ENCODE measurements at places on chromosomes 3 and 15.

DNA sequence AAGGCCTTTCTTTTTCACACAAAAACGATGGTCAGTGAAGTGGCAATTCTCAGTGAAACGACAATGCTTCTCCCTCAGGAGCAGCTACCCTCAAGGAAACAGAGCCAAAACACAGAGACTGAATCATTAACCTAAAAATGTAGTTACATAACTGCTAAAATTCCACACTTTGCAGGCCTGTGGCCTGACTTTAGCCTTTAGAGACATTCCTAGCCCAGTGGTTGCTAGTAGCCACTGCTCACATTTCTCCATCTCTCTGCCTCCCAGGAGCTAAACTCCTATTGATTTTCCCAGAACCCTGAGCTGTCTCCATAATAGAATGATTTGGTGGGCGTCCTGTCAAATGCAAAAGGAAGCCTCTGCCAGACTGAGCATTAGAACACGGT lies 630.1 kb upstream of the KCNMB2 start:
- no peak for DNase-seq

GRCh38 chr3:142498397-142499180 lies 50.8 kb upstream of the XRN1 start:
- no peak for DNase-seq

- DNase-seq = no peak
Measured at GRCh38 chr15:97984157-97984556, 23.7 kb downstream of the ARRDC4 start.

- DNase-seq = no peak
Measured at GRCh38 chr3:80157546-80157945, 389.7 kb upstream of the ROBO1 start.

DNA sequence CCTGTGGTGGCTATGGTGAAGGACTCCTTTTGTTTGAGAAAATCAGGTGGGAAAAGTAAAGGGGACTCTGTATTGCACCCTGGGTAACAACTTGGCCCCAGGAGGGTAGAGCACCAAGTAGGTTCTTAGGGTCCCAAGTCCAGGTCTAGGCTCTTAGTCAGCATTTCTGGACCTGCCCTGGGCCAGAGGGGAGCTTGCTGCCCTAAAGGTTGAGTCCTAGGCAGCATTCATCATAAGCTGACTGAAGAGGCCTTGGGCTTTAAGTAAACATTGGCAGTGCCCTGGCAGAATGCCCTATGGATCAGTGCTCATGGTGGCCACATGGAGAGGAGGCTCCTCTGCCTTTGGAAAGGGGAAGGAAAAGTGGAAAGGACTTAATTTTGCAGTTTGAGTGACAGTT lies 268.5 kb upstream of the CTNNB1 start:
- no peak for DNase-seq

DNA sequence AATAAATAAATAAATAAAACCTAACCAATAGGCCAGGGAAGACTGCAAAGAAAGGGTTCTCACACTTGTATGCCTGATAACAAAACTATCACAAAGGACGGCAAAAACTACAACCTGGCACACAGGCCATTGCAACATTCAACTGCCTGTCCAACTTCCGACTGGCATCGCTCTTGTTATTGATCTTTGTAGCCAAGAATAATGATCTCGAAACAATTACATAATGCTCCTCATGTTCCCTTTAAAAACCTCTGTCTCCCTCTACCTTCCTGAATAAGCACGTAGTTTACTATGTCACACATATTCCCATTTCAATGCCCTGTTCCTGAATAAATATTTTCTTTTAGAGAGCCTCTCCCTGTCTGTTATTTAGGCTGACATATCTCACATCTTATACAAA lies 74.3 kb downstream of the B3GNT5 start:
- no peak for DNase-seq

DNA sequence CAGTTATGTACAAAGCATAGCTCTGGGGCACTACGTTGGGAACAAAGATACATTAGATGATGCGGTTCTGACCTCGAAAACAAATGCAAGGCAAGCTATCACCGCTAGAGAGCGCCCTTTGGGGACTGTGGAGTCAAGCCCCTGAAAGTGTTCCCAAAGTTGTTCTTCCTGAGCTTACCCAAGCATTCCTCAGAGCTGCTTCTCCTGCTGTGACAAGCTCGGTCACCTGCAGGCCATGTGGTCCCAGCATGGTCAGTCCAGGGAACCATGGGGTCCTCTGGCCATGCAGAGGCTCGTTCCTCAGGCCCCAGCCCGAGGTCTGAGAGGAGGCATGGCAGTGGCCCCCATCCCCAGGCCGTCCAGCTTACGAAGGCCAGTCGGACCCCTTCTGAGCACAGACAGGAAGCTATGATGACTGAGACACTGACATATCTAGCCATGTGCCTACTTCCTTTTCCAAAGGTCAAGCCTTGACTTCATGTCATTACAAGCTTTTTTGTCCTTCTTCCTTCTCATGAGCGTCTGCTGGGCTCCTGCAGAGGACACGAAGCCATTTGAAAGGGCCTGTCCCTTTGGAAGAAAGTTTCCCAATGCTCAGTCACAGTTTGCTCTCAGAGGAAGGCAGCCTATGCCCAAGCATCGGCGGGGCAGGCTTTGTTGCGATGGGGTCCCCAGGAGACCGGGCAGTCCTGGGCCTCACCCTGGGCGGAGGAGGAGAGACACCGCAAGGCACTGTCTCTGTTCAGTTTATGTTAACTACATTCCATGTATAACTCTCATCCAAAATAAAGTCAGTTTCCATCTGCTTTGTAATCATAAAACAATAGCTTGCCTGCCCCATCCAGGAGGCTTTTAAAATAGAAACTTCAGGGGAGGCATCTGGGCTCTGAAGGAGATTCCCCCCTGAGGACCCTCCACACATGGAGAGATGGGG lies 79.3 kb downstream of the ATP10A start:
- no peak for DNase-seq

- DNase-seq = no peak
Measured at GRCh38 chr15:72180761-72181324, 16.7 kb downstream of the GRAMD2A start.

- DNase-seq = no peak
Measured at GRCh38 chr3:123290107-123290930, 88.6 kb downstream of the SEC22A start.

- no peak for DNase-seq
Measured at GRCh38 chr15:62887113-62887570, 155.4 kb upstream of the TPM1 start.

DNA sequence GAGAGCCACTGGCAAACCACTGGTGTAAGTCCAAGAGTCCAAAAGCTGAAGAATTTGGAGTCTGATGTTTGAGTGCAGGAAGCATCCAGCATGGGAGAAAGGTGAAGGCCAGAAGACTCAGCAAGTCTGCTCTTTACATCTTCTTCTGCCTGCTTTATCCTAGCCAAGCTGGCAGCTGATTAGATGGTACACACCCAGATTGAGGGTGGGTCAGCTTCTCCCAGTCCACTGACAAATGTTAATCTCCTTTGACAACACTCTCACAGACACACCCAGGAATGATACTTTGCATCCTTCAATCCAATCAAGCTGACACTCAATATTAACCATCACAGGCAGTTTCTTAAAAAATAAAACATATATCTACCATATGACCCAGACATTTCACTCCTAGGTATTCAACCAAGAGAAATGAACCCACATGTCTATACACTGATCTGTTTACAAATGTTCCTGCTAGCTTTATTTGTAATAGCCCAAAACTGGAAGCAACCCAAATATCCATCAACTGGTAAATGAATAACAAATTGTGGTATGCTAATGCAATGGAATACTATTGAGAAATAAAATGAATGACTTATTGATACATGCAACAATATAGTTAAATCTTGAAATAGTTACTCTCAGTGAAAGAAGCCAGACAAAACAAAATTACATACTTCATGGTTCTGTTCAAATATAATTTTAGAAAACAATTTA lies 373.8 kb downstream of the ZNF385D start:
- DNase-seq = no peak

GRCh38 chr3:160038862-160039562 lies 50.4 kb downstream of the IL12A start:
- no peak for DNase-seq

DNA sequence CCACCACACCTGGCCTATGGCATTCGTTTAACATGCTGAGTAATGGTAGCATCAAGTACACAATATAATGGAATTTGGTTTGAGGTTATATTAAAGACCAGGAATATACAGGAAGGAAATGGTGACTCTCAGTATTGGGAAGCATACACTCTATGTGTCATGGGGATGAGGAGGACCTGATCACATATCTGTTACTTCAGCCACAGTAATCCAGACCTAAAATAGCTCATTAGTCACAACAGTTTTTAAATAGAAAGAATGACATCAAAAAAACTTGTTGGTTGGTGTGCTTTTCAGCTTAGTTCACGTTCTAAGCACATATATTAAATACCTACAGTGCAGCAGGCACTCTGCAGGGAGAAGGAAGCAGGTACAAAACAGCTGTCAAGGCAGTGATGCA lies 52.5 kb upstream of the ATP2C1 start:
- no peak for DNase-seq

DNA sequence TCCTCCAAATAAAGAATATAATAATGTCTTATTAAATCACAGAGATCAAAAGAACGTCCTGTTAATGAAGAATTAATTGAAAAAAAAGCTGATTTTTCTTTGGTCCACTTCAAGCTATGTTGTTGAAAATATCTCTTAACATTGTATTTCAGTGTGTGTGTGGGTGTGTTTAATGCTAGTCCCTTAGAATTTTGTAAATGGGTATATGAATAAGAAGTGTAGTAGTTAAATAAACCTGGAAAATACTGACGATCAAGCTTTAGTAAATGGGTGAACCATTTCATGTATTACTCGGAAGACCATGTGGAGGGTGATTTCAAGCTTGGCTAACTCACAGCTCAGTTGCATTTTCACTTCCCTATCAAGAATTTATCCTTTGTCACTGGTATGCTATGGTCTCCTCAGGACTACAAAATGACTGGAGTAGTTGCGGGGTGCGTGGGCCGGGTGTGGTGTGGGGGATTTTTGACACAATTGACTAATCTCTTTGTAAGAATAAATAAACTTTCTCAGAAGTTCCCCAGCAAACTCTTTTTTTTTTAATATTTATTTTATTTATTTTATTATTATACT lies 586.4 kb downstream of the GRM7 start:
- no peak for DNase-seq

DNA sequence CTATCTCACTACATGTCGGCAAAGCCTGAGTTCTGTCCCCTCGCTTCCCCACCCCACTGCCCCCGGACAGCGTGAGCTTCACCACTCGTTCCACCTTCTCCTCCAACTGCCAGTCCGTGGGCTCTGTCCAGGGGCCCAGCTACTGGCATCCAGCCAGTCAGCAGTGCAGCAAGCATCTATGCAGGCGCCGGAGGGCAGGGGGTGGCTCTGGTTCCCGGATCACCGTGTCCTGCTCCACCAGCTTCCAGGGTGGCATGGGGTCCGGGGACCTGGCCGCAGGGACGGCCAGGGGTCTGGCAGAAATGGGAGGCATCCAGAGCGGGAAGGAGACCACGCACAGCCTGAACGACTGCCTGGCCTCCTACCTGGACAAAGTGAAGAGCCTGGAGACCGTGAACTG lies 20.4 kb downstream of the CMTM8 start:
- DNase-seq = no peak

GRCh38 chr3:179731544-179731943 lies 78.7 kb downstream of the USP13 start:
- no peak for DNase-seq

GRCh38 chr3:188417271-188417696 lies 263.3 kb downstream of the LPP start:
- DNase-seq = no peak

Data from activated CD8-positive, alpha-beta memory T cell treated with anti-CD3 and anti-CD28 coated beads for 4 hours (primary cell).